ENCODE measurements at places on chromosomes 5 and 9.
A peak's percentile ranks its signal among the peaks of the same experiment; 100 is the strongest.

- DNase-seq: no peak
These were observed 46.9 kb upstream of the UBAC1 start for GRCh38 chr9:136007934-136008692.

- DNase-seq: no peak
These were observed 20.7 kb downstream of the OSMR start for GRCh38 chr5:38866362-38867031.

DNA sequence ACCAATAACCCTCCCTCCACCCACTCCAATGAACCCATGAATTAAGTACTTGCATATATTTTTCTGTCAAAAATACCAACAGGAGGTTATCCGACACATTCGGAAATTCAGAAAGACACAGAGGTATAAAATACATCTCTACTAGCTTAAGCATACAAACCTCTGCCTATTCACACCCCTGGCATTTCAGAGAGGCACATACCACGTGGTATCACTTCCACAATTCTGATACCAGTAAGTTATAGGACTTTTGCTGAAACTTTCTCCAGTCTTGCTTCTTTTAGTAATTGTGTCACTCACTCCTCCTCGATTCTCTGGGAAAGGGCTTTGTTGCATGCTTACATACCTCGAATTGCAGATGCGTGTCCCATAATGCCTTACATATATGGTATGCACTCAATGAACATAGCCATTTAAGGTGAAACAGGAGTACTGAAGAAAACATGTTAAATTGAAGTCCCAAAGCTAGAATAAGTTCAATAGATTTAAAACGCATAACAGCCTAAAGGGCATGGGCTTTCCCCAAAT lies 58.1 kb downstream of the TLE1 start:
- no peak for DNase-seq

DNA sequence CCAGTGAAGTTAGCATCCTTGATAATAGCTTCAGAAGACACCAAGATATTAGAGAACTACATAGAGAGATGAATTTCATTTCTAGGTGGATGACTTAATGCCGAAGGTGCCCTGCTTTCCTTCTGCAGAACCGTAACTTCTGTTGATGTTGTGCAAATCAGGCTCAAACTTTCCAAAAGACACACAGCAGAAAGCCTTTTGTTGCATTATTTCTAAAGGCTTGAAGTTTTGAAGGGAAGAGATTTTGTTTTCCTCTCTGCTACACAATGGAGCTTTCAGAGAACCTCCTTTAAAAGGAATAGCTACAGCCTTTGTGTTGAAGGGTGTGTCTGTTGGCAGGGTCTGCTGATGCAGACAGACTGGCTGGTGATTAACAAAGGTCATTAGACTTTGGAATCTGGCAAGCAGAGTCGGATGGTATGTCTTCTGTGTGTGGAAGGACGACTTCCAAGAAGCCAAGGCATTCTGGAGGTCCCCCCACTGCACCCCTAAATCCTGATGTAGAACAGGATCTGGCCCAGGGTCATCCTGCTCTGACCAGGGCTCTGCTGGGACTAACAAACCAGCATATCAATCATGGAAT lies 57.8 kb downstream of the ZNF462 start:
- DNase-seq: no peak

- peak; percentile 21 for DNase-seq
These were observed at the start of gene INSYN2B for GRCh38 chr5:169980418-169981053. Gene INSYN2B (minus strand): TSS chr5:169980495. CDS start chr5:169883898, 96,597 bp downstream.
